ENCODE measurements at places on chromosomes 13 and 19.

- no peak for DNase-seq
Observed at GRCh38 chr13:57286511-57287098, 119.6 kb downstream of the PRR20E start.

DNA sequence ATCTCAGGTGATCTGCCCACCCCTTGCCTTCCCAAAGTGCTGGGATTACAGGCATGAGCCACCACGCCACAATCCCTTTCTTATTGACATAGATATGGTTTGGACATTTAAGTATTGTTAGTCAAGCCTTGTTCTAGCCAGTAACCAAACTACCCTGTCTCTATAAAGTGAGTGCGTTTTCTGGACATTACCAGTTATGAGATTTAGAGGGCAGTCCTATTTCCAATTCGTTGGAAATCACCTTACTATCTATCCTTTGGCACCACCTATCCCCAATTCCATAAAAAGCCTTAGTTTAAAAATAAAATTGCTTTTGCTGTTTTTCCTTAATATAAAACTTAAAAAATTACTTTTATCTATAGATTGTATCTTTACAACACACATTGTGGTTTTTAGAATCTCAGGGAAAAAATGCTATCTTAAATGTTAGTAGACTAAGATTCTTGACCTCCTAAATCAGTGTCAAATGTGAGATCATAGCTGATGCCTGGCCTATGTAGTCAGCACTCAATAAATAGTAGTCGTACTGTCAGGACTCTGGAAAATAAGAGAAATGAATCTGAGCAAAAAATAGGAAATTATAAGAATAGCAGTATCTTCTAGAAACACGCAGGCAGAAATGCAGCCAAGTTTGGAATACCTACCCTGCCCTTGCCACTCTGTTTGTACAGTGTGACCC is 57.0 kb downstream of the NUFIP1 start:
- DNase-seq: no peak

- DNase-seq: peak; percentile 16
Observed at GRCh38 chr19:2426611-2427428, 566 bp downstream of the TIMM13 start.

- no peak for DNase-seq
Observed at GRCh38 chr19:52219611-52220010, 29.8 kb downstream of the PPP2R1A start.

DNA sequence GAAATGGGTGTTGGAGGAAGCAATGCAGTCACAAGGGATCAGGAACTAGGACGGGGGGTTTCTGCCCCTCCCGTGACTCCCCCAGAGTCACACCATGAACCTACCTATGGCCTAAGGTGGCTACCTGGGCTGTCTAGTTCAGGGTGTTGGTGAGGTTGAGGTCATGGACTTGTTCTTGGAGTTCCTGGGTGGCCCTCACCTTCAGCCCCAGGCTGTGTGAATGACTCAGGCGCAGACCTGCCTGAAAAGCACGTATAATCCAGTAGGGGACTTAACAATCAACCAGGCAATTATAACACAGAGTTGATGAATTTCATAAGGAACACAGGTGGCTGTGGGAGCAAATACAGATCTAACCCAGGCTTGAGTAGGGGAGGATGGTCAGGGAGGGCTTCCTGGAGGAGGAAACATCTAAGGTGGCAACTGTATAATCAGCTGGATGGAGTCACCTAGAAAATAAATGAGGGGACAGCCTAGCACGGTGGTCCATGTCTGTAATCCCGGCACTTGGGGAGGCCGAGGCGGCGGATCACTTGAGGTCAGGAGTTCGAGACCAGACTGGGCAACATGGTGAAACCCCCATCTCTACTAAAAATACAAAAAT is 25.6 kb upstream of the ADGRE1 start:
- no peak for DNase-seq

DNA sequence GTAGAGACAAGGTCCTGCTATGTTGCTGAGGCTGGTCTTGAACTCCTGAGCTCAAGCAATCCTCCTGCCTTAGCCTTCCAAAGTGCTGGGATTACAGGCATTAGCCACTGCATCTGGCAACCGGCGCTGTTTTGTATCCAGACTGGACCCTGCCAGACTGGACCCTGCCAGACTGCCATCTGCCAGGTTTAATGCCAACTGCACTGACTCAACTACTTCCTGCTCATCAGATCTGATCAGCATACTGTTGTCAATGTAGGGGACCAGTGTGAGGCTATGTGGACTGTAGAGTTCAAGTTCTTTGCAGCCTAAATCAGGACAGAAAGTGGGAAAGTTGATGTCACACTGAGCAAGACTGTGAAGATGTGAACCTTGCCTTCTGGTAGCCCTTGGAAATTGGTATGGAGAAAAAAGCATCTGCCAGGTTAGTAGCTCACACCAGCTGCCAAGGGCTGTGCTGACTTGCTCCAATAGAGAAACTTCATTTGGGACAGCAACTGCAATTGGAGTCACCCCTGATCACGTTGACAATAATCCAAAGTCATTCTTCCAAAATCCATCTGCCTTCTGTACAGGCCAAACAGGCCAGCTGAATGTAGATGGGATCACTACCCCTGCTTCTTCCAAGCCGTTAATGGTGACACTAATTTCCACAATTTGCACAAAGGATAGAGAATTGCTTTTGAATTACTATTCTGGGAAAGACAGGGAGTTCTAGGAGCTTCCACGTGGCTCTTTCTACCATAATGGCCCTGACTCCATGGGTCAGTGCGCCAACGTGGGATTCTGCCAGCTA is 36.8 kb upstream of the ATP1A3 start:
- DNase-seq: no peak

GRCh38 chr13:55999709-56000108 is 1141.0 kb upstream of the PRR20A start:
- DNase-seq: no peak

DNA sequence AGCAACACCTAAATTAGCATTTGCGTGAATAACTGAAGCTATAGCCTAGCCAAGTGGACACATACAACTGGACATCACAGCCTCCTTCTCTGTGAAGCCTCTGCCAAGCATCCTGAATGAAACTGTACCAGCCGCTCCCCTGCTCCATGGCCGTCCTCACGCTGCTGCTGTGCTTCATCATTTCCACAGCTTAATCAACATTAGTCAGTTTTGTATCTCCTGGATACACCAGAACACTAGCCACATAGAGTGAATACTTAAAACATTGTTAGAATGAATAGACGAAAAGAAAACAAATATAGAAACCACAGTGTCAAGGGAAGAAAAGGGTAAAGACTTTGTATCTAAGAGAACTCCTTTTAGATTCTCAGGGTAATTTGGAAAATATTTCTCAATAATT is 1526.9 kb downstream of the EFNB2 start:
- no peak for DNase-seq

DNA sequence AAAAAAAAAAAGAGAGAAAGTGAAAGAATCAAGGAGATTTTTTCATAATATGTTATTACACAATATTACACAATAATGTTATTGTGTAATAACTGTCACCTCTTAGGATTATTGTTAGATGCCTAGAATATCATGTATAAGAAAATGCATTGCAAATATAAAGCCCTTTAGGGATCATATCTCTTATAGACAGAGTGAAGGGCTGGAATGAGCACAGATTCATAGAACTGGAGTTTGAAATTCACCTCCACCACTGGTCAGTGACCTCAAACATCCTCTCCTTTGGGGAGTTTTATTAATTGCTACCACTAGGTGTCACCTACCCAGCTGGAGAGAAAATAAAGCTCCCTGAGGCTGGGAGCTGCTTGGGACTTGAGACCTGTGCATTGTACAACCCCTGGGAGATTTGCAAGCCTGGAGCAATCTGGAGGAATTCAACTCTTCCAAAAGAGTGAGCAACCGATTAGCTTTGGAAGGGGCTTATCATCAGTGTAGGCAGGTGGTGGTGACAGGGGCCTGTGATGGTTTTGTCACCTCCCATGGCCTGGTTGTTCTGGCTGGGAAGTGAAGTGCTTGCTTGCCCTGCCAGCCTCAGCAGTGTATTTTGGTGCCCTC is 30.3 kb upstream of the FRY start:
- peak; percentile 7 for DNase-seq

DNA sequence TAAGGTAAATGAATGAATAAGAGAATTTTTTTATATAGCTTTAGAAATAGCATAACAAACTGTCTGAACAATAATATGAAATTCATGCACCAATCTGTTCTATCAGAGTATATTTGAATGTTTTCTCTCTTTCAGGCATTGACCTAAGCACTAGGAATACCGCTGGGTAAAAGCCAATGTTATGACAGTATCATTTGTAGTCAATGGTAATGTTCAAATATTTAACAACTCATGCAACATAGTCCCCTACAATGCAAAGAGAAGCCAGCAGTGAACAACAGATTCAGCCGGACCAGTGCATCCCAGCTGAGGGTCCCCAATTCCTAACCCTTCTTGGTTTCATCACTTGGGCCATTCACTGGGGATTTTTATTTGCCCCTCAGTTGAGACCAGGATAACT is 52.6 kb upstream of the MYCBP2 start:
- no peak for DNase-seq

- DNase-seq: no peak
Observed at GRCh38 chr13:90793261-90793820, 554.1 kb upstream of the MIR17HG start.

DNA sequence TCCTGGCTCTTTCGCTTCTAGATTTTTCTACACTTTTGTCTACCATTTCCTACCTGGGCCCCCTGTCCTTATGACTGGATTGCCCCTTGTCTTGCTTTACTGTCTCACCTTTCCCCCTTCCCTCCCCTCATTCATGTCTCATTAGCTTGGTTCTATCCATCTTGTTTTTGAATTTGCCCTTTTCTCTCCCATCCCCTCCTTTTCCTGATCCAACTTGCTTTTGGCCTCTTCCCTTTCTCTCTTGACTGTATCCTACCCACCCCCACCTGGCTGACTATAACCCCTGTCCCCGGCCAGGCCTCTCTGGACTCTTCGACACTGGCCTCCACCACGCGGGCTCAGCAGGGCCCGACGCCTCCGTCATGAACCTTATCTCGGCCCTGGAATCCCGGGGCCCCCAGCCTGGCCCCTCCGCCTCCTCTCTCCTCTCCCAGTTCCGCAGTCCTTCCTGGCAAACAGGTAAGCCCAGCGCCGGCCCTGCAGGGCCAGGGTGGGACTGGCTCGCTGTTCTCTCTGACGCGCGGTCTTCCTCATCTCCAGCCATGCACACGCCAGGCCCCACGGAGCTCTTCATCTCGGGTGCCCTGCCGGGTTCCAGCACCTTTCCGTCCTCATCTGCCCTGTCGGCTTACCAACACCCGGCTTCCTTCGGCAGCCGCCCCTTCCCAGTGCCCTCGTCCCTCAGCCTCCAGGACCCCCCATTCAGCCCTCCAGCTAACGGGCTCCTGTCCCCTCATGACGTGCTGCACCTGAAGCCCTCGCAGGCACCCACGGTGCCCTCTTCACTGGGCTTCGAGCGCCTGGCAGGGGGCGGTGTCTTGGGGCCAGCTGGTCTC is 3.4 kb downstream of the PRR12 start:
- no peak for DNase-seq

GRCh38 chr13:57825066-57825465 is 193.5 kb downstream of the PCDH17 start:
- DNase-seq: no peak

GRCh38 chr19:11069561-11069960 is 19.7 kb upstream of the LDLR start:
- no peak for DNase-seq

GRCh38 chr13:114151031-114151430 is 18.6 kb upstream of the RASA3 start:
- DNase-seq: peak; percentile 62

GRCh38 chr19:7216373-7216902 is 77.8 kb downstream of the INSR start:
- no peak for DNase-seq

- DNase-seq: no peak
Observed at GRCh38 chr13:59442944-59443486, 720.7 kb downstream of the DIAPH3 start.

DNA sequence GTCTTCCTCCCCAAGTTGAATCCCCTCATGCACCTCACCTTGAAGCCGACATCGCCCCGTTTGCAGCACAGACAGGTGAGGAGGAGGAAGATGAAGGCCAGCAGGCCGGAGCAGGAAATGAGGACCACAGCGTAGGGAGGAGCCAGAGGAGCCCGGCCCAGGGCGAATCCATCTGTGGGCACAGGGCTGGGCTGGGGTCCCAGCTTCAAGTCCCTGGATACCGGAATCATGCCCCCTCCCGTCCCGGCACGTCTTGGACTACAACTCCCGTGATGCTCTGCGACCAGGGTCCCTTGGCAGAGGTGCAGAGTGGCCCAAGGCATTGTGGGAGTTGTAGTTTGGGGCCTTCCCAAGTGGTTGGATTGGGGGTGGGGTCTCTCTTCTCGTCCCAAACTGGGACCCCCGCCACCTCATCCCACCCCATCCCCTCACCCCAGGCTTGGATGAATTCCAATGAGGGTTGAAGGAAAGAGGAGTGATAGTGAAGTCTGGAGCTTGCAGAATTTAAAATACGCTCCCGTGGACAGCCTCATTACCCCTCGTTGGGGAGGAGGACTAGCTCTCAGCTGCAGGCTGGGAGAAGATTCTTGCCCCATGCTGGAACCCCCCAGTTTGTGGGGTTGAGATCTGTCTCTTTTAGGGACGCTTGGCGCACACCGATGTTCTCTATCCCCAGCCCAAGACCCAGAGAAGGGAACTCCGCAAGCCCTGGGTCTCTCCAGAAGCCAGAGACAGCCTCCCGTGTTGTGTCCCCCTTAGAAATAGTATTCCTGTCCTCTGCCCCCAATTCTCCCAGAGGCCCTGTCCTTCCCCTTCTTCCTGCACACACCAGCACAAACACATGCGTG is 990 bp downstream of the LMTK3 start:
- peak; percentile 64 for DNase-seq

- DNase-seq: no peak
Observed at GRCh38 chr19:48928164-48929025, 5.1 kb upstream of the DHDH start.

DNA sequence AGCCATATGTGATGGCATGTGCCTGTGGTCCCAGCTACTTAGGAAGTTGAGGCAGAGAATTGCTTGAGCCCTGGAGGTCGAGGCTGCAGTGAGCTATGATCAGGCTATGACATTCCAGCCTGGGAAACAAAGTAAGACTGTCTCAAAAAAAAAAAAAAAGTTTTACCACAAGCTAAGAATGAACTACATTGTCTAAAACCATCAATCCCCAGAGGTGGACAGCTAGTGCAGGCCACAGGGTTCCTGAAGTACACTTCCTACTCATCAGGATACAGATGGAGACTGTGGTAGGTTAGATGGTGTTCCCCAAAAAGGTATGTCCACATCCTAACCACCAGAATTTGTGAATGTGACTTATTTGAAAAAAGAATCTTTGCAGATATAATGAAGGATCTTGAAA is 63.5 kb upstream of the DOCK9 start:
- no peak for DNase-seq

GRCh38 chr13:76600081-76600480 is 286.1 kb downstream of the KCTD12 start:
- DNase-seq: no peak

DNA sequence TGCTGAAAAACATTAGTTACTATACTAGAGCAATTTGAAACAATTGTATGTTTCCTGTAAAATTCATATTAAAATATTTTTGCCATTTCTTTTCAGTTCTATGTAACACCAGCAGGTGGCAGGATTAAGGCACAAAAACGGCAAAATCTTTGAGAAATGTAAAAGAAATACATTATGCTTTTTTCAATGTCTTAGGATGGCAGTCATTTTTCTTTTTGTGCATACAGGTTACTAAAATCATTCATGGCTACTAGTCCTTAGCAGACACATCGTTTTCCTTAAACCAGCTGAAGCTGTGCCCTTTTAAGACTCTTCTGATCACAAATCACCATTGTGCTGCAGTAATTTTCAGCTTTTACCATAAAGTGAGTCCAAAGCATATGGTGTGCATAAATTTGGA is 800.7 kb upstream of the SLITRK5 start:
- DNase-seq: no peak
